Thoracic aorta (tissue), 2 donors: ENCODE measurements at places on chromosomes 4 and X. TPM values are rescaled to one million over a fixed set of nuclear protein-coding genes. Genes with fewer than 3 reads are reported as not detected.

DNA sequence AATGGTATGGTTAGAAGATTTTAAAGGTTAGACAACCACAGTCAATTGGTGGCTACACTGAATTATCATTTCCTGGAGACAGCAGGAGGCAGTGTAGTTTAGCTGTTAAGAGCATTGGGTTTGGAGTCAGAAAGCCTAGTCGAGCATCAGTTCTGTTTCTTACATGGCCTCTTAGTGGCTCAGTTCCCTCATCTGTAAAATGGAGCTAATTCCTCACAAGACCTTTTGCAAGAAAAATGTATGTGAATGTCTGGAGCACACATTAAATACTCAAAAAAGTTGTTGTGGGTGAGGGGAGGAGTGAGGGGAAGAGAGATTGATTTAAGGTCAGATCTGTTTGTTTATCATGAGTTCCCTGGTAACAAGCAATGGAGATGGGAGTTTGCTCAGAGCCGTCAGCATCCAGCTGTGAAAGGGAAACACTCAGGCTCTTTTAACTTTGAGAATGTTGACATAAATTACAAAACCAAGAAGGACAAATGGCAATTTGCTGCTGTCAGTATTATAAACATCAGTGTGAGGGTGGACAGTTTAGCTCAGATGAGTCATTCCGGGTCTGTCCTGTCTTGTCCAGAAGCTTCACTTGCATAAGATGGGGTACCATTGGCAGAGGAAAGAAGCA, 98.2 kb upstream of the PGRMC2 start:
- H3K36me3 ChIP-seq = no peaks in the 10 kb centered on the region
- H3K4me3 ChIP-seq = no peak overlapping the region
- peak overlapping the region; percentile 51 for H3K27ac ChIP-seq

- H3K27me3 ChIP-seq = no peaks in the 10 kb centered on the region
- no peak within 1 kb of the TSS for H3K27ac ChIP-seq
- no peak for DNase-seq
- peaks cover 9% of the 10 kb centered on the region for H3K4me1 ChIP-seq
- H3K4me3 ChIP-seq = peak within 1 kb of the TSS; percentile 76
These were observed at the start of gene HHIP for GRCh38 chr4:144645631-144646522. HHIP (plus strand) TSS chr4:144646156; CDS start chr4:144646676, 520 bp downstream.

DNA sequence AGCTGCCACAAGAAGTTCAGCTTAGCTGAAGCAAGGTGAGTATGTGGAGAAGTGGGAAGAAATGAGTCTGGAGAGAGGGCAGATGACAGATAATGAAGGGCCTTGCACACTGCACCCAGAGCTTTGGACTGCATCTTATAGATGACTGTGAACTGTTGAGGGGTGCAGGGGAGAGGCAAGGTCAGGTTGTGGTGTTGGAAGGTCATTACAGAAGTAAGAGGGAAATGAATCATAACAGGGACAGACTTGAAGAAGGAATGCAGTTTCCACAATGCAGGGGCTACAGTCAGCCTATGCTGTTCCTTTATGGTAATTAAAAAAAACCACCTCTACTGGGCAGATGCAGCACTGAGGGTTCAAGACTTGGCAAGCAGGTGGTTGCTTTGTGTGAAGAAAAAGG, 4.8 kb upstream of the IGFBP7 start:
- H3K27ac ChIP-seq = no peak overlapping the region
- no peaks in the 10 kb centered on the region for H3K27me3 ChIP-seq
- H3K4me3 ChIP-seq = no peak overlapping the region
- H3K4me1 ChIP-seq = peaks cover 16% of the 10 kb centered on the region
- no peak for DNase-seq

DNA sequence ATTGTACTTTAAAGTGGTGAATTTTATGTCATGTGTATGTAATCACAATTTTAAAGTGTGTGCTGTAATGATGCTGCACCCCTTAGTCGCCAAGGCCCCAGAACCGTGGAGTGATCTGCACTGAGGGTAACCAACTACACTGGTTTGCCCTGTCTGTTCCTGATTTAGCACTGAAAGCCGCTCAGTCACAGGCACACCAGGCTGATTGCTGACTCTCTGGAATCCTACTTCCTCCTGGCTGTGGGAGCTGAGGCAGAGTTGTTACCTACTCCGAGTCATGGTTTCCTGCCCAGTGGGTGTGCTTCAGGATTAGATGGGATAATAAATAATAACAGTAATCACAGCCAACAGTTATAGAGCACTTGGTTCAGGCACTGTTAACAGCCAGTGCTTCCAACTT, 645.4 kb downstream of the BCOR start:
- H3K27me3 ChIP-seq = no peaks in the 10 kb centered on the region
- no peak overlapping the region for H3K27ac ChIP-seq
- no peak overlapping the region for H3K4me3 ChIP-seq
- no peaks in the 10 kb centered on the region for H3K36me3 ChIP-seq
- no peaks in the 10 kb centered on the region for H3K4me1 ChIP-seq
- no peak for DNase-seq

- no peak for DNase-seq
- H3K27me3 ChIP-seq = no peaks in the 10 kb centered on the region
- H3K4me1 ChIP-seq = no peaks in the 10 kb centered on the region
These were observed at the start of gene NDNF for GRCh38 chr4:121072224-121073003. NDNF (minus strand) TSS chr4:121072535; CDS start chr4:121045837, 26,698 bp downstream.

GRCh38 chrX:47030339-47030738, 47.9 kb upstream of the RGN start:
- no peak overlapping the region for H3K4me3 ChIP-seq
- H3K36me3 ChIP-seq = no peaks in the 10 kb centered on the region
- DNase-seq = no peak
- no peak overlapping the region for H3K27ac ChIP-seq

DNA sequence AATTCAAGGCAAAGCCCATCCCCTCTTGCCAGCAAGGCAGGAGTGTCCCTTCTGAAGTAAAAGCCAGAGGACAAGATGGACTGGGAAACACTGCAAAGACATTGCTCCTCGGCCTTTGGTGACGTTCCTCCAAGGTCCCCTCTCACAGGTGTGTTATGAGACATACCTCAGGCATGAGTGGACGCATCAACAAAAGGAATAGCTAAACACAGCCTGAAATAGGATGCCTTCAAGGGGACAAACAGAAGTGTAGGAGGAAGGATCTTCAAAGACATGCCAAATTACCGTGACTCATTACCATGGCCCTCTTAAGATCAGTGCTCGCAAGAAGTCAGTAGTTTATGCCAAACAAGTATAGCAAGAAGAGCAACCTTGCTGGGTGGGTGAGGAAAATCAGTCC, 6.0 kb upstream of the IDS start:
- H3K27me3 ChIP-seq = no peaks in the 10 kb centered on the region
- H3K4me3 ChIP-seq = no peak overlapping the region
- no peaks in the 10 kb centered on the region for H3K36me3 ChIP-seq
- DNase-seq = no peak
- no peak overlapping the region for H3K27ac ChIP-seq
- no peaks in the 10 kb centered on the region for H3K4me1 ChIP-seq

DNA sequence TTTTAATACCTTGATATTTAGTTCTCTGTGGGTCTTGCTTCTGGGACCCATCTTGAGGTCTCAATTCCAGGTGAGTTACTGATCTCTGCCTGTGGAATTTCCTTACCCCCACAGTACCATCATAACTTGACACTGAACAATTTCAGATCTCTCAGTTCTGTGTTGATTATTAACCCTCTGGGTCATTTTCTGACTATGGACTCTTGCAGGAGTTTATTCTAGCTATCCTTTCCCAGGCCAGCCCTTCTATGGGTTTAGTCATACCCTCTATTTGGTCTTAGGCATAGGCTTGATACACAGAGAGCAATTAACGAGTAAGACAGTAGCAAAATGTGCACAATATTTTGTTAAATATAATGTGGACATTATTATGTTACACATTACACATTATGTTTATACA, 3.7 kb upstream of the SPARCL1 start:
- H3K27me3 ChIP-seq = no peaks in the 10 kb centered on the region
- H3K4me3 ChIP-seq = no peak overlapping the region
- no peak for DNase-seq
- no peak overlapping the region for H3K27ac ChIP-seq

- no peaks in the 10 kb centered on the region for H3K36me3 ChIP-seq
- no peaks in the 10 kb centered on the region for H3K27me3 ChIP-seq
- peak overlapping the region; percentile 61 for H3K4me3 ChIP-seq
- peaks cover 11% of the 10 kb centered on the region for H3K4me1 ChIP-seq
- peak overlapping the region; percentile 77 for H3K27ac ChIP-seq
- no peak for DNase-seq
These were observed 120.5 kb upstream of the FAT1 start for GRCh38 chr4:186844059-186844681.

DNA sequence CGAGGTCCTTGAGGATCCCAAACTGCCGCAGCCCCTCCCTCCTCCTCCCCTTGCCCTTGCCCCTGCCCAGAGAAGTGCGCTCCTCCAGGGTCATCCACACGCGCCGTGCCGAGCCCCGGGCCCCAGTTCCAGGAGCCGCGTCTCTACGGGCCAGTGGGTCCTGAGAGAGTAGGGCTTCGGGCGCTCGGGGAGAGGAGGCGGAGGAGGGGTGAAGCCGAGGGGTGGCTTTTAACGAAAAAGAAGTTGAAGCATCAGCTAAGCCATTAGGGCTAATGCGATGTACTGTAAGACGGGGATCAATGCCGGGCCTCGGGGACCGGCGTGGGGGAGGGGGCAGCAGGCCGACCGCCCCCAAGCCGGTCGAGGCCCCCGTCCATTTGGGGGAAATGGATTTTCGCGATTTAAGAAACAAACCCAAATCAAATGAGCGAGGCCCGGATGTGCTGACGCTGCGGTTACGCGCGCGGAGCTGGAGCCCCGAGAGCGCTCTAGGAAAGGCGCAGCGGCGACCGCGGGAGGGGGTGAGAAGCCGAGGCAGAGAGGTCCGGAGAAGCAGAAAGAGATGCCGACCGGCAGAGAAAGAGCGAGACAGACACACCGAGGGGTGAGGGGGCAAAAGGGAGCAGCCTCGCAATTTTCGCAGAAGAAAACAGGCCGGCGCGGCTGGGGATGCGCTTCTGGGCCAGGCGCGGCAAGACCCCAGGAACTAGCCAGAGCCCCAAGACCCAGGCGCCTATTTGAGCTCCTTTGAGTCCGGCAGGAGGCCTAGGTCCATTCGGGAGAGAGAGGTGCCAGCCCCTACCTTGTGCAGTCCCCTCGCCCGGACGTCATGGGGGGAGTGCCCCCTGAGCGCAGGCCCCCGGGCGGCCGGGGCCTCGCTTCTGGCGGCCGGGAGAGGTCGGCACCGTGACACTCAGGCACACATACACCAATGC, 13.6 kb downstream of the HMX1 start:
- H3K27me3 ChIP-seq = no peaks in the 10 kb centered on the region
- H3K4me3 ChIP-seq = peak overlapping the region; percentile 34
- H3K4me1 ChIP-seq = peaks cover 23% of the 10 kb centered on the region
- no peak for DNase-seq
- no peaks in the 10 kb centered on the region for H3K36me3 ChIP-seq

DNA sequence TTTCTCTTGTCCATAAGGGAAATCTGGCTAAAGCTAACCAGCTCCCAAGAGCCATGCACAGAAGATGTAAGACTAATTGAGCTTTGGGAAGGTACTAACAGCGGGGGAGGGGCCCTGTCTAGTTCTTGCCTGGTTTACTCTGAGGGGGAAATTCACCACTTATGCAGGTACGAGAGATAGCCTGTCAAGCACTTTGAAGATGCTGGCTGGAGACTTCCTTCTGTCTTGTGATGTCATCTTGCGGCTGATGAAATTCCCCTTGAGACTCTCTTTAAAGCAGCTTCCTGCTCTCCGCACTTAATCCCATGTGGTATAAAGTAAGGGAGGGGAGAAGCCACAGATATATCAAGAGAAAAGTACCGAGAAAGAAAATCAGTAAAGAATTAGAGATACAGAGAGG, 345.3 kb downstream of the MAPK10 start:
- no peaks in the 10 kb centered on the region for H3K36me3 ChIP-seq
- H3K27ac ChIP-seq = no peak overlapping the region
- no peak overlapping the region for H3K4me3 ChIP-seq
- H3K4me1 ChIP-seq = peaks cover 30% of the 10 kb centered on the region

DNA sequence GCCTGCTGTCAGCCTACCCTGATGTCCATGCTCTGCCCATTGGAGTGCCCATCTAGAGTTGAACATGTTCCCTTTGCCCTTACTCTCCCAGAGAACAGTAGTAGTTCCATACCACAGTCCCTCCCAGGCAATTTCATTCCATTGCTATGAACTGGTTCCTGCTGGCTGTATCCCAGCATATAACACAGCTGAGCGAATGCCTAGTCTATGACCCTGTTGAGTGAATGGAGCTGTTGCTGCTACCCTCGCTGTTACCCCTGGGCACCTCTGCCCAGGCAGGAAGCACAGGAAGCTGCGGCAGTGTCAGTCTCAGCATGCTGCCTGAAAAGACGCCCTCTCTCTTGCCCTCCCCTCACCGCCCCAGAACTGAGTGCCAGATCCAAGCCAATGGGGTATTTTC, 73.3 kb downstream of the SOX3 start:
- DNase-seq = no peak
- H3K4me1 ChIP-seq = no peaks in the 10 kb centered on the region
- no peak overlapping the region for H3K4me3 ChIP-seq
- H3K36me3 ChIP-seq = no peaks in the 10 kb centered on the region

DNA sequence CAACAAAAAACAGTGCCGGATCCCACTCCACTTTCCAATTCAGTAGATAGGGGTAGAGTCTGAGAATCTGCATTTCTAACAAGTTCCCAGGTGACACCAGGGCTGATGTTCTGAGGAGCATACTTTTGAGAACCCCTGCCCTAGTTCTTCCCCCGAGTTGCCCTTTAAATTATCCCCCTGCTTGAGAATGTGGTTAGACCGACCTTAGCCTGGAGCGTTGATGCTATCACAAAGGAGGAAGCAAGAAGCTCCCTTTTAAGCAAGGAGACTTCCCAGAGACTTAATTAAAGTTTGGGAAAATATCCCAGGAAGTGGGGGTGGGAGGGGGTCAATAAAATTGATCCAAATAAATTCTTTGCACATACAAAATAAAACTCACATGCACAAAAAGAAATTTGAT, 485.9 kb downstream of the SMARCA1 start:
- no peak overlapping the region for H3K4me3 ChIP-seq
- H3K27ac ChIP-seq = no peak overlapping the region
- H3K27me3 ChIP-seq = no peaks in the 10 kb centered on the region
- no peaks in the 10 kb centered on the region for H3K36me3 ChIP-seq

Gene GIMD1
- not detected for total RNA-seq

Gene CYBB
- total RNA-seq = 39.9 TPM

Gene FMR1NB
- not detected for total RNA-seq

Gene CLCN4
- total RNA-seq = 5.6 TPM
